ENCODE measurements at places on chromosomes 1 and 21. TPM values are rescaled to one million over a fixed set of nuclear protein-coding genes. Genes with fewer than 3 reads are reported as not detected.

DNA sequence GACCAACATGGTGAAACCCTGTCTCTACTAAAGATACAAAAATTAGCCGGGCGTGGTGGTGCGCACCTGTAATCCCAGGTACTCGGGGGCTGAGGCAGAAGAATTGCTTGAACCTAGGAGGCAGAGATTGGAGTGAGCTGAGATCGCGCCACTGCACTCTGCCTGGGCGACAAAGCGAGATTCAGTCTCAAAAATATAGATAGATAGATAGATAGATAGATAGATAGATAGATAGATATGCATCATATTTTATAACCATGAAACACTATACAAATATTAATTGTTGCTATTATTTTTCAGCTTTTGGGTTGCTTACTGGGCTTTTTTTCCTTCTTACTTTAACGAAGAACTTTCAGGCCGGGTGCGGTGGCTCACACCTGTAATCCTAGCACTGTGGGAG lies 4.8 kb upstream of the FAF1 start:
- peaks cover 21% of the 10 kb centered on the region for H3K4me1 ChIP-seq
- no peaks in the 10 kb centered on the region for H3K36me3 ChIP-seq
- H3K27me3 ChIP-seq: no peaks in the 10 kb centered on the region
- DNase-seq: no peak
- no peak overlapping the region for H3K4me3 ChIP-seq

DNA sequence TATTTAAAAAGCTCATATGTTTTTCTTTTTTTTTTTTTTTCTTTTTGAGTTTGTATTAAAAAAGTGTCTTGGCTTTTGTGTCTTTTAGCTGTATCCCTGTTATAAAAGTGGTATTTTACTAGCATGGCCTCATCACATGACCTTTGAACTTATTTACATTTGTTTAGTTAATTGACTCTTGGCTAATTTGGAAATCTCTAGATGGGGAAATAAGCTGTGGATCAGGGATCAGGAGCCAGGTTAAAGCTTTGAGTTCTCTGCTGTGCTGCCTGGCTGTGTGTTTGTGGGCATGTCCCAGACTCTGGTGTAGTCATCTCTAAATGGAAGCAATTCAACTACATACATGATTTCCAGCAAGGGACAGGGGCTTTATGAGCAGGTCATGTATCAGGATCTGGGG lies 56.5 kb downstream of the HHAT start:
- no peaks in the 10 kb centered on the region for H3K27me3 ChIP-seq
- no peak overlapping the region for H3K27ac ChIP-seq
- H3K4me1 ChIP-seq: no peaks in the 10 kb centered on the region
- no peak for DNase-seq
- no peaks in the 10 kb centered on the region for H3K36me3 ChIP-seq

The ADGRL2 gene
- 121 TPM for total RNA-seq

The IL19 gene
- not detected for total RNA-seq

- no peaks in the 10 kb centered on the region for H3K4me1 ChIP-seq
- no peaks in the 10 kb centered on the region for H3K36me3 ChIP-seq
- no peak for DNase-seq
These were observed 32.1 kb downstream of the TGFB2 start for GRCh38 chr1:218377143-218377660.

The AURKAIP1 gene
- total RNA-seq: 159 TPM

GRCh38 chr1:35044431-35044830 lies 12.7 kb upstream of the ZMYM6 start:
- no peaks in the 10 kb centered on the region for H3K27me3 ChIP-seq
- H3K27ac ChIP-seq: no peak overlapping the region
- H3K36me3 ChIP-seq: no peaks in the 10 kb centered on the region
- no peak for DNase-seq
- no peak overlapping the region for H3K4me3 ChIP-seq
- H3K4me1 ChIP-seq: no peaks in the 10 kb centered on the region

The LCE3D gene
- total RNA-seq: not detected

The FCN3 gene
- 36.6 TPM for total RNA-seq

GRCh38 chr1:34529935-34530859 lies 224.7 kb upstream of the GJB5 start:
- H3K36me3 ChIP-seq: no peaks in the 10 kb centered on the region
- H3K27ac ChIP-seq: no peak overlapping the region
- H3K4me3 ChIP-seq: no peak overlapping the region
- no peak for DNase-seq
- H3K4me1 ChIP-seq: no peaks in the 10 kb centered on the region

DNA sequence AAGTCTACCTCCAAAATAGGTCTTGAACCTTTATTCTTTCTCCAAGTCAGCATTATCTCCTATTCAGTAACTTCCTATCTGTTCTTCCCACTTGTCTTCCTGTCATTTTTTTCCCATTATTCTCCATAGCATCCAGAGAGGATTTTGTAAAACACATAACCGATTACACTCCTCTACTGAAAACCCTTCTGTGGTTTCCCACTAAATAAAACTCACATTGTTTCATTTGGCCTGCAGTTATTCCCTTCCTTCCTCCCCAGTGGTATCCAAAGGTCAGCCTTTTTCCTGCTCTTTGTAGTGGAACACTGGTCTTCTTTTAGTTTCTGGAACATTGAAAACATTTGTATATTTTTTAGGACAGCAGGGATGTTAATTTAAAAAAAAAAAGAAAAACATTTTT lies 266.0 kb downstream of the GPR52 start:
- H3K27me3 ChIP-seq: no peaks in the 10 kb centered on the region
- no peaks in the 10 kb centered on the region for H3K4me1 ChIP-seq
- H3K36me3 ChIP-seq: no peaks in the 10 kb centered on the region
- H3K4me3 ChIP-seq: no peak overlapping the region
- H3K27ac ChIP-seq: no peak overlapping the region

DNA sequence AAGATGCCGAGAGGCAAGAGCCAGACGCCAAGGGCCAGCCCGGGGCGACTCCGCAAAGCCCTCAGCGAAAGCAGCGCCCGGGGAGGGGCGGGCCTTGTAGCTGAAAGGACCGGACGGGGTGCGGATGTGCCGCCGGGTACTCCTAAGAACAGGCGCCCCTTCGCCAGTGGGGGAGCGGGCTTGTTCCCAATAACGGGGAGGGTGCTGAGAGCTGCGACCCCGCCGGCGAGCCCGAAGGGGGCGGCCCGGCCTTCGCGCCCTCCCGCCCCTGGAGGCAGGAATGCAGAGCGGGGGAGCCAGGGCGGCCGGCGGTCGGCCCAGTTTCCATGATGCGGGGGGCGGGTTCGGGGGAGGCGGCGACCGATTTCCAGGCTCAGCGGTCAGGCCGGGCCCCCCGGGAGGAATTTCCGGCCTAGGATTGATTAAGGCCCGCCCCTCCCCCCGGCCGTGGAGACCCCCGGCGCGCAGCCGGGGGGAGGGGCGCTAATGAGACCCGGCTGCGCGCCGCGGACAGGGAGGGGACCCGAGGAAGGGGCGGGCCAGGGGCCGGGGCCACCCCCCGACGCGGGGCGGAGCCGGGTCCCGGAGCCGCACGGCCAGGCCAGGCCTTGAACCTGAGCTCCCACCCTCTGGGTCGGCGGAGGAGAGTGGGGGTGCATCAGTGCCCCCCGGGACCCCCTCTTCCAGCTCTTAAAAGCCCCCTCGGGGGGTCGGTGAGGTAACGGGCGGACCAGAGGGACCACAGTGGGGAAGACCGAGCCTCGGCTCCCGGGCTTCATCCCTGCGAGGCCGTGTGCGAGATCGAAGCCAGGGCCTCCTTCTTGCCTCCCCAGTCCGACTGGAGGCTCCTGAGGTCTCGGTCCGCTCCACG lies 898 bp upstream of the TMEM200B start:
- H3K36me3 ChIP-seq: no peaks in the 10 kb centered on the region
- no peaks in the 10 kb centered on the region for H3K27me3 ChIP-seq
- peak; percentile 84 for DNase-seq
- peaks cover 41% of the 10 kb centered on the region for H3K4me1 ChIP-seq
- H3K4me3 ChIP-seq: peak overlapping the region; percentile 79

DNA sequence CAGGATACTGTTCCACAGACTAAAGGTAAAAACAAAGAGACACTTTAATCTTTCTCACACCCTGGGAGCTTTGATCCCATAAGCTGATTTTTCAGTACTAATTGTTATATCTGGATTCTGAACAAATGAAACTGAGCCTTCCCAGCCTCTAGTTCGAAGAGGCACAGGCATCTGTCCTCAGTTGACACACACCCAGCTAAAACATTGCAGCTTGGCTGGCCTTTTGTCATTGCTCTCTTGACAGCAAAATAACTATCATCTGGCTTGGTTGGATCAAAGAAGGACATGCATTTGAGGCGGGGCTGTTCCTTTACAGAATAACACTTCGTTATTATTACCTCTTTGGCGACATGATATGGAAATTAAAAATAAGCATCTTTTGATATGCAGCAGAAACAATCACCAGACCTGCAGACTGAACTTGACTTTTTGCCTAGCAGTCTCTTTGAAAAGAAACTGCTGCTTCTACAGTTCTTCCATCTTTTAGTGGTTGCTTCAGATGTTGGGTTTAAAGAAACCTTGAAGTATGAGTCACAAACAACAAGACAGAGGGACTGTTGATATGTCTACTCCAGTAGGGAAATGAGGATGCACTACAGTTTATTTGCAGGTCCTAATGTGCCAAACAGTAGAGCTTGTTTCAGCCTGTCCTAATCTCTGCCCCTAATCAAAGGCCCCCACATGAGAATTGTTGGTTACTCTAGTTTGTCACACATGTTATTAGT lies 166.5 kb downstream of the TPR start:
- no peaks in the 10 kb centered on the region for H3K4me1 ChIP-seq
- H3K27me3 ChIP-seq: no peaks in the 10 kb centered on the region
- H3K27ac ChIP-seq: no peak overlapping the region
- H3K4me3 ChIP-seq: no peak overlapping the region
